ENCODE measurements at places on chromosomes 12 and 14.

DNA sequence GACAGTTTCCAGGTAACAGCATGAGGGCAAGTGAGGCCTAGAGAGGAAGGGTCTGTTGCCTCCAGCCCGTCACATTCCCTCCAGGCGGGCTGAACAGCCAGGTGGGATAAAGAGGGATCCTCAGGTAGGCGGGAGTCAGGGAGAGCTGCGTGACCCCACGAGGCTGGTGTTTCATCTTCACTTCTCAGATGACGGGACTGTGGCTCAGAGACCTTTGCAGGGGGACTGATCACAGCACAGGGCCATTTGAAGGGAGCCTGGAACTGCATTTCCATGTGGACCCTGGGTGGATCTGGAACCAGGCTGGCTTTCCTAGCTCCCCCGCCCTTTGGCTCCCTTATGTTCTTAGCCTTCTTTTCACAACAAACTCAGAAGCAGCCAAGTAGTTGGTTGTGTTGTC, 37.4 kb downstream of the SH2B3 start:
- DNase-seq, result no peak

DNA sequence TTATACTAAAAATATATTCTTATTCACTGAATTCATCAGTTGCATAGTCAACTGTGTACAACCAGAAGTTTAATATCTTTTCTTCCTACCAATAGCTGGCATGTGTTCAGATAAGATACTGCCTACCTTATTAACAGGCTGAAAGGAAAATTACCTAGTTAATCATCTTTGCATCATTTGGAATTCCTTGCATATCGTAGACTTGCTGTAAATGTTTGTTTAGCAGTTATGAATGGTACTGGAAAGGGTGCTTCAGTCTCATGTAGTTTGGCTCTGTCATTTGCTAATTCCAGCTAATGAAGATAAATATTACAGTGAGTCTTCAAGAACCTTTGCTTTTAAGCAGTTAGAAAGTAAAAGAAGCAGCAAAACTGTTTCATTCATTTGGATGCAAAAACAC, 84.4 kb downstream of the PPHLN1 start:
- DNase-seq, result no peak

DNA sequence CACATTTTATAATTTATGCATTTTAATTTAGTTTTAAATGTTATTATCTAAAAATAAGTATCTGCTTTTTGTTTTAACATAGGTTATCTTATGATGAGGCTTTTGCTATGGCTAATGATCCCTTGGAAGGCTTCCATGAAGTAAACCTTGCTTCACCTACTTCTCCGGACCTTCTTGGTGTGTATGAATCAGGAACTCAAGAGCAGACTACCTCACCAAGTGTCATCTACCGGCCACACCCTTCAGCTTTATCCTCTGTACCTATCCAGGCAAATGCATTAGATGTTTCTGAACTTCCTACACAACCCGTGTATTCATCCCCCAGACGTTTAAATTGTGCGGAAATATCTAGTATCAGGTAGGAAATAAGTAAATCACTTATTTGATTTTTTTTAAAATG, 16.6 kb downstream of the RAB3IP start:
- DNase-seq, result no peak

GRCh38 chr12:1284611-1285010, 293.6 kb downstream of the ERC1 start:
- no peak for DNase-seq

DNA sequence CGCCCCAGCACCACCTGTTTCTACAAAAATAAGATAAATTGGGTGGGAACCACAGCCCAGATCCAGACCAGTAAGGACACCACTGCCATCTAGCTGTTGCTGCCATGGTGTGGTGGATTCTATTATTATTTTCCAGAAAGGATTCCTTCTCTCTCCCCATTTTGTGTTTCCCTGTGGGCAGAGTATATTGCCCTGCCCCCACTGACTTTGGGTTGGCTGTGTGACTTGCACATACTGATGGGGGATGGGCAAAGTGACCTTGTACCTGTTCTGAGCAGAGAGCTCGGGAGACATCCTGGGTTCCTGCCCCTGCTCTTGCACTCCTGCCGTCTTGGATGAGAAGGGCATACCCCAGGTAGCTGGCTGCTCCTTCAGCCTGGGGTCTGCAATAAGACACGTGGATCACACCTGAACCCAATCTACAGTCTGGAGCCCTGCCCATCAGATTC, 24.3 kb downstream of the MOAP1 start:
- no peak for DNase-seq

DNA sequence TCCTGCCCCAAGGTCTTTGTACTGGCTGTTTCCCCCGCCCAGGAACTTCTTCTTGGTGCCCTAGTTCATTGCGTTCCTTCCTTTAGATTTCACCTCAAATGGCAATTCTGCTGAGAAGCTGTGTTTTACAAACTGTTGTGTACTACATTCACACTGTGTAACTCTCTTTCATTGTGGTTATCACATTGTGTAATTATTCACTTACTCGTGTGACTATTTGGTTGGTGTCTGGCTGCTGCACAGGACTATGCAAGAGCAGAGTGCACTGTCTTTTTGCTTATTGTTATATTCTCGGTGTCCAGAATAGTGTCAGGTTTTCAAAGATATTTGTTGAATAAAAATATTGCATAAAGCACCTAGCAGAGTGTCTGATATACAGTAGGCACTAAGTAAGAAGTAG, 177.2 kb upstream of the PRICKLE1 start:
- no peak for DNase-seq

GRCh38 chr12:27552886-27553560, 29.0 kb downstream of the PPFIBP1 start:
- DNase-seq, result no peak

DNA sequence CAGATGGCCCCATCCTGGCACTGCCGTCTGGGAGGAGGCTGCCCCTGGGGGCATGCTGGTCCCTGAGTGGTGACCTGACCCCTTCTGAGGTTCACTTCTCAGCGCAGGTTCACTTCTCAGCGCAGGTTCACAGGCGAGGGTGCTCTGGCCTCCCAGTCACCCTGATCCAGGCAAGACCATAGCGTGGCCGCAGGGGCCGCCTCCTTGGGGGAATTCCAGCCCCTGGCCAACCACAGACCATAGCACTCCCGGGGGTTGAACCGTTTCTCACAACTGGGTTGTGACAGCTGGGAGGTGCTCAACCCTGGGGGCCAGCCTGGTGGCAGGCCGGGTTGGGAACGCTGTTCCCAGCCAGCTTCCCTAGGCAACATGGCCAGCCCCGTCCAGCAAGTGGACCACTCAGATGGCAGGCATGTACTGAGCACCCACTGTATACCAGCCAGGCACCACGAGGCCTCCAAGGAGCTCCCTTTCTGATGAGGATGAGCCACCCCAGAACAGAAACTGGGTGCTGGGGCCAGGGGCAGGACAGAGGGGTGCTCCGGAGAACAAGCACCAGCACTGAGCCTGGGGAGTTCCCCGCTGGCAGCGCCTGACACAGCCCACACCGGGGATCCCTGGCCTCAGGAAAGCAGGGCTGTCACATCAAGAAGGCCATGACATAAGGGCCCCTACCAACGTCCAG, 28.3 kb upstream of the ZFP36L1 start:
- DNase-seq, result no peak

GRCh38 chr12:12604740-12605139, 6.9 kb upstream of the CREBL2 start:
- DNase-seq, result no peak

DNA sequence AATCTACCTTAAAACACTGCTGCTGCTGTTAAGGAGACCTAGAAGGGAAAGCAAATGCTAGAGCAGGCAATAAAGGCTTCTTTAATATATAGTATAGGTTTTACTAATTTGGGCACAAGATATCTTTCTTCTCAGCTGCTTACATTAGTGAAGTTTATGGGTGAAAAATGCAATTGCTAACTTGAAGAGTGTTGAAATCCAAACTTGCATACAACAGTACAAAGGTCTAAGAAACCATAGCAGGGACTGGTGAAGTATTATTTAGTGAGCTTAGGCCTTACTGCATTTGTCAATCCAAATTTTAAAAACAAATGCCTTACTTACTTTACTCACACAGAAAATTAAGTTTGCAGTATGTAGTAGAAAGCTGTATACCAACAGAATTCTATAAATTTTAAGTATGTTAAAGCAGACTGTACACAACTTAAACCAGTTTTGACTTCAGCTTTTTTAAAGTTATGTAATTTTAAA, 1.4 kb upstream of the AP4S1 start:
- DNase-seq, result no peak

DNA sequence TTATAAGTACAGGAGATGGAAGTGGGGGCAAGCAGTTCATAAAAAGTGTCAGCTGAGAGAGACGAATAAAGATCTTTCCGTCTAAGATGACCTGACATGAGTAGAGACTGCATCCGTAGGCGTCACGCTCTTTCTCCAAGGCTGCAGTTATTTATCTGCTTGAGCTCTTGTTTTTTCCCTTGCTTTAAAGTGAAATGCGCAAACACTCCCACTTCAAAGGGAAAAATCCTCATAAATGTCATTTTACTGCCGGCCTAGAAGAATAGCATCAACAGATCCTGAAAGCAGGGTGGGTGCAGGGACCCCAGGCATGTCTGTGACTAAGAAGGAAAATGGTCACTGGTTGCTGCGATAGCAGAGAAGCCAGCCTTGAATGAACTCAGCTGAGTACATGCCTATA, 647.4 kb downstream of the MED13L start:
- DNase-seq, result no peak

DNA sequence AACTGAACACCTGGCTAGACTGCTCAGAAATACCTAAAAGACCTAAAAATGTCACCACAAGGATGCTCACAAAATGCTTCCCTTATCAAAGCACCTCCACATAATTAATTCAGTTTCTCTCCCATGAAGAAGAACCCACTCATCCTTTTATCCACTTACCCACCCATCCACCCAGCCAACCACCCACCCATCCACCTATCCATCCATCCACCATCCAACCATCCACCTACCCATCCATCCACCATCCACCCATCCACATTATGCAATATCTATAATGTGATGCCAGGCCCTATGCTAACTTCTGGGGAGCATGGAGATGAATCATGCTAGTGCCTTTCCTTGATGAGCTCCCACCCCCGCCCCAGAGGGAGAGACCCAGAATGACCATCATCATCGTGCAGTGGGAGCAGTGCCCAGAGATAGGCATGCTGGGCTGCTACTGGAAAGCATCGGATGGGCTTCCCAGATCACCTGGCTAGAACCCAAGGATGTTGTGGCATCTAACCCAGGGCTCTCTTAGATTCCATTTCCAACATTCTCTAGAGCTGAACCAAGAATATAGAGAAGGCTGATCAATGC, 166.6 kb downstream of the TTC7B start:
- DNase-seq, result no peak

GRCh38 chr12:121668750-121669520, 519 bp downstream of the MORN3 start:
- peak; percentile 23 for DNase-seq

GRCh38 chr14:97458661-97459579, 661.7 kb downstream of the VRK1 start:
- DNase-seq, result peak; percentile 67

GRCh38 chr14:68984686-68985085, 5.6 kb upstream of the ACTN1 start:
- DNase-seq, result no peak

DNA sequence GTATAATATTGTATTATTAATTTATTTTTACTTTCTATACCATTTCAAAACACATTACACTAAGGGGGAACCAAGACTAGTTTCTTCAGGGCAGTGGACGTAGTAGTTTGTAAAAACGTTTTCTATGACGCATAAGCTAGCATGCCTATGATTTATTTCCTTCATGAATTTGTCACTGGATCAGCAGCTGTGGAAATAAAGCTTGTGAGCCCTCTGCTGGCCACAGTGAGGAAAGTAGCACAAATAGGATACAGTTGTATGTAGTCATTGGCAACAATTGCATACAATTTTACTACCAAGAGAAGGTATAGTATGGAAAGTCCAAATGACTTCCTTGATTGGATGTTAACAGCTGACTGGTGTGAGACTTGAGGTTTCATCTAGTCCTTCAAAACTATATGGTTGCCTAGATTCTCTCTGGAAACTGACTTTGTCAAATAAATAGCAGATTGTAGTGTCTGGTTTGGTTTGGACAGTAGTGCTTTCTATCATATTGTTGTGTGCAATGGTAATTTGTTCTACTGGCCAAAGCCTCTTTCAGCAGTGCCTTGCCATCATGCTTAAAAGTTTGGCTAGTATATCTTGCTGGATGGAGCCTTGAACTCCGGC, 24.3 kb upstream of the PLEKHD1 start:
- peak; percentile 21 for DNase-seq

DNA sequence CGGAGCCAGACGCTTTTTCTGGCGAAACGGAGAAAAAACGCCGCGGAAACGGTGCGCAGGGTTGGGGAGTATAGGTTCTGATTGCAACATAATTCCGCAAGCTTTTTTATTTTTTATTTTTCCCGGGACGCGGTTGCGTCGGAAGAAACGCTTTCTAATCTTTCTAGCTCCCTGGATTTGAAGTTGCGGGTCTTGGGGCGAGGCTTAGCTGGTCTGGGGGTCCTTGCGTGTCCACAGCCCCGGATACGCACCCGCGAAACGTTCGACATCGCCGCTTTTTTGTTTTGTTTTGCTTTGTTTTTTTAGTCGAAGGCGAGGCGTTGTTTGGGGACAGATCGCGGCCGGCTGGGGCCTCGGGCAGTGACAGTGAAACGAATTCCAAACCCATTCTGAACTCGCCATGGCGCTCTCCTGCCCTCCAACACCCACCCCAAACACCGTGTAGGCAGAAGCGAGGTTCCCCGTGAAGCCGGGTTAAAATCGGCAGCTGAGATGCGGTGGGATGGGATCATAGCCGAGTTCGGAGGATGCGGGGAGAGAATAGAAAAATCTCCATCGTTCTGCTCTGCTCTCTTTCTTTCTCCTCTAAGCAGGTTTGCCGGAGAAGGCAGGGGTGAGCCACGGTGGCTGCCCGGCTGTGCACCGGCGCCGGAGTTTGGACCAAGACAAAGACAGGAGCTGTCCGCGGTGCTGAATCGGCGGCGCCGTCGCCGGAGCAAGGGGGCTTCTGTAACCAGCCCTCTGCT, 8.1 kb upstream of the LHX5 start:
- DNase-seq, result no peak

DNA sequence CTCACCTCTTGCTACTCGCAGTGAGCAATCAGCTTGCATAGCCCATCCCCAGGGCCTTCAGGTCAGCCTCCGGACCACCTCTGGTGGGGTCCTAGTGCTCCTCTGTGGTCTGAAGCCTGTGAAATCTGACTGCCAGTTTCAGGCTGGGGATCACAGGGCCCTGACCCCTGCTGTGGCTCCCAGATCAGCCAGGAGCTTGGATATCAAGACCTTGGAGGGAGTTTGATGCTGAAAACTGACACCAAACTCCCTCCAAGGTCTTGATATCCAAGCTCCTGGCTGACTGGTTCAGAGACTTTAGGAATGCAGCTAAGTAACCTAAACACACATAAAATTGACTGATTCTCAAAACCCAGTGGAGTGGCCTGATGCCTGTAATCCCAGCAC, 19.8 kb upstream of the DHRS4 start:
- no peak for DNase-seq

GRCh38 chr14:65877624-65878023, 465.1 kb downstream of the FUT8 start:
- DNase-seq, result no peak
